AG09319 (cell line): ENCODE measurements at places on chromosomes 7 and 10.
A peak's percentile ranks its signal among the peaks of the same experiment; 100 is the strongest.

GRCh38 chr10:96714031-96714590 lies 6.2 kb downstream of the PIK3AP1 start:
- DNase-seq, result no peak

DNA sequence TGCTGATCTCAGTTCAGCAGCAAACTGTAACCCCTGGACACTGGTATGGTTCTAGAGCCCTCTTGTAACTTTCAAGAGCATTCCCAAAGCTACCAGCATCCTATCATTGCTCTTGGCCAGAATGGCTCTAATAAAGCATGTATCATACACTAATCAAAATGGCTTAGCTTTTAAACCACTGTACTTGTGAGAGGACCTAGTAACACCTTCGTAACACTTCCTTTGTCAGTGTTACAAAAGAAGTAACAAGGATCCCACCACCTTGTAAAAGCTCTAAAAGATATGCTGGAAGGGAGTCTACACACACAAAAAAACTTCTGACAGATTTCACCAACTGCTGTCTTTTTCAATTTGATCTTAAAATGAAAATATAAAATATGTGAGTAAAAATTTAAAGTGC lies 144.7 kb downstream of the ALOX5 start:
- no peak for DNase-seq

DNA sequence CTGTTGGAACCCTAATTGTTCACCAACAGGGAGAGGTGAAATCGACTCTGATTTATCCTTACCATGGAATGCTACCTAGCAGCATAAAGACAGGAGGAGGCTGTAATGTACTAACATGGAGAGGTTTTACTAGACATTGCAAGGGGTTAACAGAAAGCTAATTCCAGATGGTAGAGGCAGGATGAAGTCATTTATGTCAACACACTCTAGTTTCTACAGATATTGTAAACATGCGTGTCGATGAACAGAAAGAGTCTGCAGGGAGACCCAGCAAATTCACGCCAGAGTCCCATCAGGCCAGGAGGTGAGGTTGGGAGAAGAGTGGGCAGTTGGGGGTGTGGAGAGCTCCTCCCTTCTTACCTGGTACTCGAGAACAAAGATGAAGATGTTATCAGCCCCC lies 7.0 kb downstream of the NPC1L1 start:
- DNase-seq, result no peak

DNA sequence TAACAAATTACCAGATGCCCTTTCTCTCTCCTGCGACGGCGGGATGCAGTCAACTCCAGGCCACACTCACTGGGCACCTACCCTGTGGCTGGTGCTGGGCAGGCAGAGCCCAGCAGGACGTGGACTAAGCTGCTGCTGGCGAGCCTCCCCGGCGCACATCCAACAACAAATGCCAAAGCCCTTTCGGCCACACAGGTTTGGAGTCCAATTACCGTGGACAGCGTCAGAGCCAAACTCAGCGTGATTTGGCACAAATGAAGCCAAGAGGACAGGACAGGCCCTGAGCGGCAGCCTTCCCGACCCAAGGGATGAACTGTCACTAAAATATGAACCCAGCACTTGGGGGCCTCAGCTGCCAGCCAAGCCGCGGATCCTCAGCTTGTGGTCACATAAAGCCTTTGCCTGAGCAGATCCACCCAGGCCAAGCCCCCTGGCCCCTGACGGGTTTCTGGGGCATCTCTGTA lies 28.4 kb downstream of the DAGLB start:
- DNase-seq, result no peak

GRCh38 chr10:30935078-30935477 lies 96.6 kb downstream of the ZNF438 start:
- no peak for DNase-seq

DNA sequence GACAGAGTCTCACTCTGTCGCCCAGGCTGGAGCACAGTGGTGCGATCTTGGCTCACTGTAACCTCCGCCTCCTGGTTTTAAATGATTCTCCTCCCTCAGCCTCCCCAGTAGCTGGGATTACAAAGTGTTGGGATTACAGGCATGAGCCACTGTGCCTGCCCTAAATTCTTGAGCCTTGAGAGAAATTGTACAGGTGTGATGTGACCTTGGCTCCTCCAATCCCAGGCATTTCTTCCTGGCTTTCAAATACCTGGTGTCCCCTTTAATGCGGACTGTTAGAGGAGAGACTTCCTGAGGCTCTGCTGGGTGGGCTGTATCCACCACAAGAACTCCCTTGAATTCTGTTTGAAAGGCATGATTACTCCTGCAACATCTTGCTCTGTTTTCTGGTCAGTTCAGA lies 15.0 kb downstream of the MORN4 start:
- no peak for DNase-seq

DNA sequence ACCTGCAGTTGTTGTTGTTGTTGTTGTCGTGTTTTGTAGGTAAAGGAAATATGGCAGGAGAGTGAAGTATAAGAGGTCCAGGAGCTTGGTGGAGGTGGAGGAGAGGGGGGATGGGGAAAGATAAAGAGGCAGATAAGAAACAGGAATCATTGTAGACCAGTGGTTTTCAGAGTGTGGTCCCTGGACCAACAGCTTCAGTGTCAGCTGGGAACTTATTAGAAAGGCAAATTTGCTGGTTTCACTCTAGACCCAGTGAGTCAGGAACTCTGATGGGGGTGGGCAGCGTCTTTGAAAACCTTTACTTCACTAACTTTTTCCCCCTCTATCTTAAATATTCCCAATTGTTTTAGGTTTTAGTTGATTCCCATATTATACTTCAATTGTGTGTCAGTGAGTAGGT lies 241.5 kb downstream of the AUTS2 start:
- no peak for DNase-seq

DNA sequence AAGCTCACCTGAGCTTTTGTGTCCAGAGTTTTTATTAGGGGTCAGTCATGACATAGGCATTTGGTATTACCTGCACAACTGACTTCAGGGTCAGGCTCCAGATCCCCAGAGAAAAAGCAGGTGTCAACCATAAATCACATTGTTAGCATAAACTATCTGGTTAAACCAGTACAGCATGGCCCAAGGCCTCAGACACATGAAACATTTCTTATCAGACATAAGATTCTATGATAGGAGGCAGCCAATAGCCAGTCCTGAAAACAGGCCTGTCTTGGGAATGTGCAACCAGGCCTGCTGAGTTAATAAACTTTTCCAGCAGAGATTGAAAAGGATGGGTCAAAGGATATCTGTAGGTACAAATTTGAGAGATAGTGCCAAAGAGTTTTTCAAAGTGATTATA lies 116.1 kb downstream of the TPST1 start:
- DNase-seq, result no peak

- DNase-seq, result no peak
Measured at GRCh38 chr10:74058071-74058470, 60.2 kb downstream of the VCL start.

DNA sequence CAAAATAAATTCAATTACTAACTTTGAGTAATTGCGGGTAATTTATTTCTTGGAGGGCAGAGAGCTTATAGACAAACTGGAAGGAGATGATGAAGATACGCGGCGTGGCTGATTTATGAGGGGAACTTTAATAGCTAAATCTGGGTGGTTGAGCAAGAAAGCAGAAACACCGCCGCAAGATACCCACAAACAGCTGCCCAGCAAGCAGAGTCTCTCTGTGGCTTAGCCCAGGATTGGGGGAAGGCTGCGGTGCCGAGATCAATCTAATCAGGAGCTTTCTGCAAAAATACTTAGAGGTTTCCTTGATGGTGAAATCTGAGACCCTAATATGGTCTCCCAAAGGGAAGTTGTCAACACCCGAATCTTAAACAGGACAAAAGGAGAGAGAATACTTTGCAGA lies 94.9 kb upstream of the MGMT start:
- no peak for DNase-seq

DNA sequence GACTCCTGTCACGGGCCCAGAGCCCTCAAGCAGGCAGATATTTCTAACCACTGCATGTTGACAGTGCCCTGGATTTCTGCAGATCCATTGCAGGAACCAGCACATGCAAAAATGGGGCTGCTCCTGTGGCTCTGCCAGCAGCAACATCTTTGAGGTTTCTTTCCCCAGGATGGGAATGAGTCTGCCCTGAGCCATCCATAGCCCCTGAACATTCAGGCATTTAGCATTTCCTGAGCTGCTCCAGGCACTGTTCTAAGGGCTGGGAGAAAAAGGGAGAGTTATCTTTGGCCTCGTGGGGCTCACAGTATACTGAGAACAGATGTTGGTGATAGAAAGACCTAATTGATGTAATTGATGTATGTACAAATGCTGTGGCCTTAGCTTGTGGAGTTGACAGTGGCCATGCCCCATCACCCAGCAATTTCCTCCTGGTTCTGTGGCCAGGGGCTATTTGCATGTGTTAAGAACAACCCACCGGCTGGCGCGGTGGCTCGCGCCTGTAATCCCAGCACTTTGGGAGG lies 66.0 kb upstream of the LRRC4 start:
- DNase-seq, result no peak

DNA sequence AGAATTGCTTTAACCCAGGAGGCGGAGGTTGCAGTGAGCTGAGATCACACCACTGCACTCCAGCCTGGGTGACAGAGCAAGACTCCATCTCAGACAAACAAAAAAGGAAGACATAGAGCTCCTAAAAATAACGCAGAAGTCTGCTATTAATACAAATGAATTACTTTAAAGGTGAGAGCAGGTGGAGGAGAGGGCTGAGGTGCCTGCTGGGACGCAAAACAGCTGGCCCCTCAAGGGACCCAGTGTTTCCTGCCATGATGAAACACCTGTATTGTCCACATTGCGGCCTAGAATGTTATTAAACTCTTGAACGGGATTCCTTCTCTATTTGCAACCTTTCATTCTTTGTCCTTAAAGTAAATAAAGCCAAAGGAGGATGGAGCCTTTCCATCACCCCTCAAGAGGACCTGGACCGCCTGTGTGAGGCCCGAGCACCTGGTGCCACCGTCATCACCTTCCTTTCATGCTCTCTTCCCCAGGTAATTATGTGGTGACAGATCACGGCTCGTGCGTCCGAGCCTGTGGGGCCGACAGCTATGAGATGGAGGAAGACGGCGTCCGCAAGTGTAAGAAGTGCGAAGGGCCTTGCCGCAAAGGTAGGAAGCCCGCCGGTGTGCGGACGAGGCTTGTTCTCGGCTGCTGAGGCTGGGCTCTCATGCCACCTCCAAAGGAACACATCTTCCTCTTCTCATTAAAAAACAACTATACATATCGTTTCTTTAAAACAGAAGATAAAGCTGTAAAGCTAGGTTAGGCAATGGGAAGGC lies 136.7 kb downstream of the EGFR start:
- no peak for DNase-seq

DNA sequence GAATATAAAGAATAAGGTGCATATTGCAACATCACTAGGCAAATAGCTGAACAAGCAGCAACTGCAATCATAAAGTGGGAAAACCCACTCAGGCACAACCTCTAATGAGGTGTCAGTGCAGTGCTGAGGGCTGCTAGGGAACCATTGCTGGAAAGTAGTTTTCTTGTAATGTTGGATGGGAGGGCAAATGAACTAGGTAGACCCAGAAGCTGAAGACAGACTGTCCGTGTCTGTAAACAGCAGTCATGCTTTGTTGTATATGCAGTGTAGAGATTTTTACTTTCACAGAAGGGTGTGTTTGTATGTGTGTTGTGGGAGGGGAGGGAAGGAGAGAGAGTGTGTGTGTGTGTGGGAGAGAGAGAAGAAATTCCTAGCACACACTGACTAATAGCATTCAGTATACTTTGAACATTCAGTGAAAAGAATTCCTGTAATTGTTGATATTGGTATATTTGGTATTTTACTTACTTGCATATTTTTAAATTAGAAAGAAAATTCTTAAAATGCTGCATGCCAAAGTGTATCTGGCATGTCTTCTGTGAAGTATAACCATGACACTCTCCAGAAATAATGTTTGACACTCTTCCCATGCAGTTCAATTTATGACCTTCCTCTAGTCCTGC lies 28.8 kb downstream of the ITGB8 start:
- DNase-seq, result peak; percentile 2

GRCh38 chr10:49627644-49628247 lies 13.9 kb downstream of the CHAT start:
- DNase-seq, result no peak

DNA sequence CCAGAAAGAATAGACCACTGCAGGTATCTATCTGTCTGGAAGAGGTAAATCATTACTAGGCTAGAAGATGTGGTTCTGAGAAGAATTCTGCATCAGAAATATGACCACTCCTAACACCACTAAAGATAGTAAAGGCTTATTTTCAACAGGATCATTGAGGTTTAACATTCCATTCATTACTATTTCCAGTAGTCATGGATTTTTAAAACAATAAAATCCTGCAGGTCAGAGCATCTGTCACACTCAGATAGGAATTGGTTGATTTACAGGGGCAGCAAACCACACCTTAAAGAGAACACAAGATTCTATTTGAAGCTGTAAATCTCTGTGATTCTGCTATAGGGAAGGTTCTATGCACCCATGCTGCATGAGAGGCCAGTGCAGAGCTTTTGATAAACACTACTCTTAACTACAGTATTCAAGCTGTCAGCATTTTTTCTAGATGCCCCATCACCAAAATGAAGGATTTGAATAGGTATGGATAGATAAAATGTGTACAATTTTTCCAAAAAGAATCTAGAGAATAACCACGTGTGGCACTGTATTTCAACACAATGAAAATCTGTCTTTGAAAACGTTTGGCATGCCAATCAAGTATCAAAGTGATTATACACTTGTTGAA lies 14.6 kb downstream of the LRRC17 start:
- no peak for DNase-seq

DNA sequence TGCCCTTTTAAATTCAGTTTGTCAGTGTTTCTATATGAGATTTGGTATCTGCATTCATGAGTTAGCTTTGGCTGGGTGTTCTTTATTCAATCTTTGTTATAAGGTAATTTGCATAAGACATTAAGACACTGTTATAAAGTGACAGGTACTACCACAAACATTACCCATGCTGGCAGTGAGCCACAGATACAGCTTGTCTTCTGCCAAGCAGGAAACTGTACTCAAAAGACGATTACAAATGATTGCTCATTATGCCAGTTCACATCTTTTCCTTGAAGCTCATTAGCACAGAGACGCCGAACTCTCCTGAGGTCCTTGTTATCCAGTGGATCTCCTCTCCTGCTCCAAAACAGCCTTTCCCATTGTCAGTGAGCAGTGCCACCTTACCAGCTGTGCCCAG lies 30.4 kb downstream of the AMPH start:
- DNase-seq, result no peak

DNA sequence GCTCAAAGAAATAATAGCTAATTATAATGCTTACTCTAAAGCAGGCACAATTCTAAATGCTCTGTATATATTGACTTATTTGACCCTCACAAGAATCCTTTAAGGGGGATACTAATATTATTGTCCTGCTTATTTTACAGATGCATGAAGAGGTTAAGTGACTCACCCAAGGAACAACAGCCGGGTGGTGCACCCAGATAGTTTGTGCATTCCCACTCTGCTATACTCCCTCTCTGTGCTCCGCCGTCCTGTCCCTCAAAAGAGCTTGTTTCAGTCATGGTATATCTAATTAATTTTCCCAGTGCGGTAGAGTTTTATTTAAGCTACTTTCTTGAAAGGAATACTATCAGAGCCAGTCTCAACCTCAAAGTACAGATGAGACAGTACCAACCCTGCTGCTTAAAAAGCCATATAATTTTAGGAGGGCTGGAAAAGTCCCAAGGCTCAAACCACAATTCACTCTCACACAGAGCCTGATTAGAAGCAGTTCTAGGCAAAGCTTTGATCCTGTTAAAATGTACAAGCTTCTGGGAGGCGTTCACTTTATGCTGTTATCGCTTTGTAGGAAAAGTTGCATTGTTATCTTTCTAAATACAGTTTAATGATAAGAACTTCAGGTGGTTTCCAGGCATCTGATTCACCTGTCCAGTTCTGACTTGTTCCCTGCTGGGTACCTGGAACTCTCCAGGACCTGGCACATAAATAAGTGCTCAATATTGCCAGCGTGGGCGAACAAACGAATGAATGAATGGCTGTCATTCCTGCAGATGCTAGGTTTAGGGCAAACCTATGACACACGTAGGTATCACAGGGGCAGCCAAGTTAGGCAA lies 261.5 kb upstream of the KLF14 start:
- no peak for DNase-seq
